Stimulated activated CD8-positive, alpha-beta memory T cell treated with anti-CD3 and anti-CD28 coated beads, Interleukin-15, amount 100 ng/mL, for 1 hour (primary cell): ENCODE measurements at places on chromosomes 4 and X.

GRCh38 chrX:123036401-123036800 is 147.7 kb upstream of the GRIA3 start:
- DNase-seq, result no peak

DNA sequence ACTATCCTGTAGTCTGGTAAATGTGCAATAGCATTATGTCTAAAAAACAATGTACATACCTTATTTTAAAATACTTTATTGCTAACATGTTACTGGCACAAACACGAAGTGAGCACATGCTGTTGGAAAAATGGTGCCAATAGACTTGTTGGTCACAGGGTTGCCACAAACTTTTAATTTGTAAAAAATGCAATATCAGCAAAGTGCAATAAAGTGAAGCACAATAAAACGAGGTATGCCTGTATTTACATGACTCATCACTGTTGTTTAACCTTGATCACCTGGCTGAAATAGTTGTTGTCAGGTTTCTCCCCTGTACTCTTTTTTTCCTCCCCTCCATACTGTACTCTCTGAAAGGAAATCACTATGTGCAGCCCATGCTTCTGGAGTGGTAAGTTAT is 56.5 kb downstream of the KLF8 start:
- no peak for DNase-seq

- DNase-seq, result no peak
Measured at GRCh38 chrX:53048169-53049126, at the start of gene GPR173. Gene GPR173 (plus strand): TSS chrX:53048789. CDS start chrX:53076622, 27,833 bp downstream.

- DNase-seq, result no peak
Measured at GRCh38 chr4:110897784-110898183, 274.9 kb upstream of the PITX2 start.

- DNase-seq, result no peak
Measured at GRCh38 chr4:6620891-6621555, 19.5 kb upstream of the MRFAP1 start.

GRCh38 chr4:20297783-20298182 is 46.1 kb downstream of the SLIT2 start:
- no peak for DNase-seq

DNA sequence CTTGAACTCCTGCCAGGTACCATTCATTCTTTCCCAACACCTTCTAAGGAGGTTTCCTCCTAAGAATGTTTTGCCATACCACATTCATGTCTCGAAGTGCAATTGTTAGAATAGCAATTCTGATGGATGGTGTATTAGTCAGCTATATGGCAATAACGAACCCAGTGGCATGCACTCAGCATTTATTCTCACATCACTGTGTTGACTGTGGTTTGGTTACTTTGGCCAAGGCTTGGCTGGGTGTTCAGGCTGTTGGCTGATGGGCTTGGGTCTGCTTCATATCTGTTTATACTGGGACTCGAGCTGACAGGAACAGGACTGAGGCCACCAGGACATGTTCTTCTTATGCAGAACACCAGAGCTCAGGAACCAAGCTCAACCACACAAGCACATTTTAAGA is 31.7 kb downstream of the PSAPL1 start:
- DNase-seq, result no peak

DNA sequence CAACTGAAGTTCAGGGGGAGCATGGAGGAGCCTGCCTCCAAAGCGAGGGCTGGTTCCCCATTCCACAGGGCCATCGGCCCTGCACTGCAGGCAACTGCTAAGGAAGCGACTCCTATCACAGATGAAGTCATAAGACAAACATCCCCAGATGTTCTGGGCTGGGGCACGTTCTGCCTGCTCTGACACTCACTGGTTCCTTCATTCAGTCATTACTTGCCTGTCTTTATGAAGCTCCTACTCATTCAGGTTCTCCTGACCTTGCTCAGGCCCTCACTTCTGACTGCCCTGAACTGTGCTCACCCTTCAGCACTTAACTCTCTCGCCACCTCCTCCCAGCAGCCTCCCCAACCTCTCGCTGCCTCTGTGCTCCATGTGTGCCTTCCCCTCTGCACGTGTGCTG is 2.5 kb upstream of the SLC2A9 start:
- no peak for DNase-seq

DNA sequence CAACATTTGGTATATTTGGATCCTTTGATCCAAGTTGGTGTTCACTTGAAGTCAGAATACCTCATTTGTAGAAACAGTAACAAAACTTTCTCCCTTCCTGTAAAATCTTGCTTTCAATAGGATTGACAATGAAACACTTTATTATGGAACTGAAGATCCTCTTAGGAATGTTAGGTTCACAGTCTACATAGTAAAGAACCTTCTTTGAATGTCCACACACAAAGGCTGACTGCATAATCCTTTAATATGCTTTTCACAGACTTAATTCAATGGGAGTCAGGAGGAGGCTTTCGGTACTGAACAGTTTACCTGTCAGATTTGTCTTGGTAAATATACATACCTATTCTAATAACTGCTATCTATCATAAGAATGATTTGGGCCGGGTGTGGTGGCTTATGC is 188.5 kb downstream of the SPRY1 start:
- no peak for DNase-seq

DNA sequence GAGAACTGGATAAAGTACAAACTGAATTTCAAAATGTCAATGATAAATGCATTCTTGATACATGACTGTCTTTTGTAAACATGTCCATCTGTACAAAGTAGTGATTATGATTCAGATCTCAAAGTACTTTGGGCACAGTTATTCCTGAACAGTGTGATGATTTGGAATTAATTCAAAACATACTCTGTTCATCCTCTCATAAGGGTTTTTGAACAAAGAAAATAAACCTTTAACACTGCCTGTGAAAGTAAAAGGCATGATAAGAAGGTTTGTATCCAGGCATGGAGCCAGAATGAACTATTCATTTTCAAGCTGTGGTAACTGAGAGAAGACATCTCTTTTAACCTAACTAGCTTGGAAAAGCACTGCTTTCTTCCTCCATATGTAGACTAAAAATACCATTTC is 883 bp upstream of the KLHL4 start:
- DNase-seq, result no peak

DNA sequence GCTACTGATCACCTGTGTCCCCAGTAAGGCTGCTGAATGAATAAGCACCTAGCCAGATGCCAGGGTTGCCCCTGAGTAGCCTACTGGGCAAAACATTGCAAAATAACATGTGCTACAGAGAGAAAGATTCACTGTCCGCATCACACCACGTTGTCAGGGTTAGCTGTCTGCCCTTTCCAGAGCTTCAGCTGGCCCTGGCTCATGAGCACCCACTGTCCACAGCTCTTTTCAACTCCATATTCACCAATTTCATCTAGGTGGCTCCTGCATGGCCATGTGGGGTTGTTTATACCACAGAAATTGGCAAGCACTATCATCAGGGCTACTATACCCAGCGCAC is 227.7 kb upstream of the PSAPL1 start:
- no peak for DNase-seq

DNA sequence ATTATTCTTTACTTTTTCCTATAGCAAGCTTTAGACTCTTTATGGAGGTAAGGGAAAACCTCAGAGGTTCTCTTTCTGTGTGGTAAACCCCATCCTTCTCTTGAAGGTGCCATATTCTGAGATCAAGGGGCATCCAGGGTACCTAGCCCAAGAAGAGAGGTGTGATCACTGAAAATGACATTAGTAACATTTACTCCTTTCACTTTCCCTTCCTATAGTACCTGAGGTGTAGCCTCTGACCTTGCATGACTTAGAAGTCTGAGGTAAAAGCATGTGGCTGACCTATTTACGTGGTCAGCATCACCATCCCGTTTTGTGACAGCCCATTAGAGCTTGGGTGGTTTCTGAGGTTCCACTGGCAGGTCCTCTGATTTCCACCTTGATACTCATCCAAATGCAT is 25.7 kb downstream of the SGMS2 start:
- no peak for DNase-seq

DNA sequence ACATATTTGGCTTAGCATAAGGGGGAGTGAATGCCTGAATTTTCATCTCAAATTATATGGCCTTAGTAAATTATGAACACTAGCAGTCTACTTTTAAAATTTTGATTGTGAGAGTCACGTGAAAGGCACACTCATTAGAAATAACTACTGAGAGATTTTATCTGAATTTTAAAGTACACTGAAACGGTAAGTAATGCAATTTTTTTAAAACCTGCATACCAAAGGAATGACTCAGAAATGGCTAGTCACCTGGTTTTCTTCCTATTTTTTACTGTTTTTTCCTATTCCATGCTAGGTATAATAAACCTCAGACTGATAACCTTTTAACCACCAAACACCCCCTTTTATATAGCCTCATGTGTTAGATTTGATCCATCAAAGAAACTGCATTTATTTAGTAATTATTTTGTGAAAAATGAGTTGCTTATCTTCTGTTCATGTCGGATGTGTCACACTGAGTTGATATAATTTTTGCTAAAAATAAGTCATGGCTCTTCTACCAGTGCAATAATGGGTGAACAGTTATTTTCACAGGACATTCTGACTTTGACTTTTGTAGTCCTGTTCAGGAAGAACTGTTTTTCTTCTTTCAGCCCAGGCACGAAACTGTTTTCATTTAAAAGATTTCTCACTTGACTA is 40.4 kb downstream of the CPEB2 start:
- no peak for DNase-seq
